ENCODE measurements at places on chromosomes 1 and 21. TPM values are rescaled to one million over a fixed set of nuclear protein-coding genes. Genes with fewer than 3 reads are reported as not detected.

RBM34 gene
- total RNA-seq, result 126 TPM

GRCh38 chr1:89309828-89310227 lies 37.2 kb upstream of the GBP5 start:
- peaks cover 15% of the 10 kb centered on the region for H3K36me3 ChIP-seq
- no peak for DNase-seq
- peaks cover 37% of the 10 kb centered on the region for H3K4me1 ChIP-seq
- peak overlapping the region; percentile 8 for H3K4me3 ChIP-seq
- no peaks in the 10 kb centered on the region for H3K27me3 ChIP-seq

GNG4 gene
- total RNA-seq, result 1.7 TPM

ANGPTL7 gene
- total RNA-seq, result not detected

- peaks cover 4% of the 10 kb centered on the region for H3K36me3 ChIP-seq
- H3K4me3 ChIP-seq, result no peak overlapping the region
- peaks cover 10% of the 10 kb centered on the region for H3K4me1 ChIP-seq
- no peaks in the 10 kb centered on the region for H3K27me3 ChIP-seq
- H3K27ac ChIP-seq, result peak overlapping the region; percentile 71
Measured at GRCh38 chr1:59477286-59477685, 180.4 kb downstream of the FGGY start.

Data from activated CD4-positive, alpha-beta T cell treated with anti-CD3 and anti-CD28 coated beads for 36 hours (primary cell).